ENCODE measurements at places on chromosomes 3 and 15. TPM values are rescaled to one million over a fixed set of nuclear protein-coding genes. Genes with fewer than 3 reads are reported as not detected.

- peak; percentile 85 for DNase-seq
These were observed 89.5 kb downstream of the MYH15 start for GRCh38 chr3:108420926-108421325.

DNA sequence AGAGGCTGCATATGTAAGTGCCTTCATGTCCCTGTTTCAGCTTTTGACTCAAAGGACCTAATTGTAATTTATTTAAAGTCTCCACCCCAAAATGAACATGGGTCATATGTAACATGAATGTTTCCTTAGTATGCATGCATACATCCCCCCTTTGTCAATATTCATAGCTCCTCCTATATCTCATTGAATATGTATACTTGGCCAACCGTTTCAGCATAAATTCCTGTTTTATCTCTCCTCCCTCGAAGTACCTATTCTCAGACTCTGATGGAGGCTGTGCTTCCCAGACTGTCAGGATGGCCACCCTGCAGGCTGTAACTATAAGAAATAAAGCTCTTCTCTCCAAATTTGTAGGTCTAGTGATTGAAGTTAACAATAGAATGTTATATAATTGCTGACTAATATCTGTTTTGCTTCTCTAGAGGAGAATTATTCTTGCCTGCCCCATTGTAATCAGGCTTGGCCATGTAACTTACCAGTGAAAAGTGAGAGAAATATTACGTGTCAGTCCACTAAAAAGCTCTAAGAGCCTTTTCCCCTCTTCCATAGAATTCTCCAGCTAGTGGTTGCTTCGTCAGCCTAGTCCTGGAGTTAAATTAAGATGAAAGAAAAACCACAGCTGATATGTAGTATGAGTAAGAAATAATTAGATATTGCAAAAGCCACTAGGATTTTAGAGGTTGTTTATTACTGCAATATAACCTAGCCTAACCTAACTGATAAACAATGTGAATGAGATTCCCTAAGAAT, 245.1 kb downstream of the ZNF385D start:
- DNase-seq, result no peak

- no peak for DNase-seq
These were observed 10.1 kb upstream of the ITGA11 start for GRCh38 chr15:68442041-68442440.

DNA sequence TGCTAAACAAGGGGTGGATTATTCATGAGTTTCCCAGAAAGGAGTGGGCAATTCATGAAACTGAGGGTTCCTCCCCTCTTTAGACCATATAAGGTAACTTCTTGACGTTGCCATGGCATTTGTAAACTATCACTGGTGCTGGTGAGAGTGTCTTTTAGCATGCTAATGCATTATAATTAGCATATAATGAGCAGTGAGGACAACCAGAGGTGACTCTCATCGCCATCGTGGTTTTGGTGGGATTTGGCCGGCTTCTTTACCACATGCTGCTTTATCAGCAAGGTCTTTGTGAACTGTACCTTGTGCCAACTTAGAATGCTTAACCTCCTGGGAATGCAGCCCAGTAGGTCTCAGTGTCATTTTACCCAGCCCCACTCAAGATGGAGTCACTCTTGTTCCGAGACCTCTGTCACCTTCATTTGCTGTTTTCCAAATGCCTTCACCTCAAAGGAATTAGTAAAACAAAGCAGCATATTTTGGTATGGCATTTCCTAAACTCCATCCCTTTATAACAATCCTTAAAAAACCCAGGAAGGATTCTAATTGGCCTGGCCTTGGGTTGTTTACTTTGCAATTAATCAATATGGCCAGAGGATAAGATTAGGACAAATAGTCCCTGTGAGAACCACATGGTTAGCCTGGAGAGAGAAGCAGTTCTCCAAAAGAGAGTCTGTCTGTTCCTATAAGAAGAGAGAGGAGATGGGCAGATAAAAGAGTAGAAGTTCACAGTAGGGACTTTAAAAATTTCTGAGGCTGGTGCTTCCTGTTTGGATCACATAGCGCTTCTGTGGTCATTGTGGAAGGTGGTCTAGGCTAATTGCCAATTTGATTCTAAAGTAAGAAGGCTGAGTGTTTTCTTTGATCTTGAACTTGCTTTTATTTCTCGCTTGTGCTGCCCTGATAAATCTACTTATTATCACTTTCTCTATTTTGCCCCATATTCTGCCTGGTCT, 155.2 kb upstream of the EOMES start:
- DNase-seq, result no peak

GRCh38 chr3:141499284-141499683, 12.5 kb downstream of the RASA2 start:
- DNase-seq, result no peak

DNA sequence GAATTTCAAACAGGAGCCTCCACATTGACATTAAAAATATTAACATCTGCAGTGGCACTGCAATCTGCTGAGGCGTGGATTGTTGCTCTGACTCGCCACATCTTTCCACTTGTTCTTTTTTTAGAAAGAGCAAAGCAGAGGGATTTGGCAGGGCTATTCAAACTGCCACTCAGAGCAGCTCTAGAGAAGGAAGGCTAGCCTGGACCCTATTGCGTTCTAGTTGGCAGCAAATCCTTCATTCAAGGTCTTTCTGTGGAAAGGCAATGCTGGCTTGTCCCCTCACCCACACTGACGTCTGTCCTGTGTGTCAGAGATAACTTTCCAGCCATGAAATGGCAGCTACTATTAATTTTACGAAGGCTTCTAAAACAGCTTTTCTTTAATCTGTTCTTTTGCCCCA, 483.2 kb upstream of the SGO1 start:
- DNase-seq, result no peak

The IRAK2 gene
- total RNA-seq, result 7.0 TPM

The KIF23 gene
- 50.2 TPM for total RNA-seq

The GUCA1C gene
- total RNA-seq, result not detected

The FANCD2OS gene
- not detected for total RNA-seq

The SCG5 gene
- total RNA-seq, result 4.0 TPM

The ADCY5 gene
- total RNA-seq, result not detected

The GLCE gene
- 8.3 TPM for total RNA-seq

The NAALADL2 gene
- 4.2 TPM for total RNA-seq
